HT1080 (cell line): ENCODE measurements at places on chromosomes 7 and 10.

GRCh38 chr10:133227256-133227655 is 2.8 kb upstream of the UTF1 start:
- DNase-seq = no peak

DNA sequence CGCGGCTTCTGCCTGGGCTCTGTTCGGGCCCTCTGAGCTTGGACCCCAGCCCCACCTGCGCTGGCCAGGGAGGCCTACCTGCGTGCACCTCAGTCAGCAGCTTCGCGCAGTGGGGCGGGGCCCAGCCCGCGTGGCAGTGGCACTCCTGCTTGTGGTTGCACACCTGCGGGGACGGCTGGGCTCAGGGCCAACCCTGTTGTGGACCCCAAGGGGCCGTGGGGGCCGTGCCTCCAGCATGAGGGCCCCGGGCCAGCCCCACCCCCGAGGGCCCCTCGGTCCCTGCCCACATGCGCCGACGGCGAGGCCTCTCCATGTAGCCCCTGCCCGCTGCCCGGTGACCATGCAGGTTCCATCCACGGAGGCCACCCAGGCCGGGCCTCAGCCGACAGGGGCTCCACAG is 7.3 kb downstream of the ADAM8 start:
- no peak for DNase-seq

DNA sequence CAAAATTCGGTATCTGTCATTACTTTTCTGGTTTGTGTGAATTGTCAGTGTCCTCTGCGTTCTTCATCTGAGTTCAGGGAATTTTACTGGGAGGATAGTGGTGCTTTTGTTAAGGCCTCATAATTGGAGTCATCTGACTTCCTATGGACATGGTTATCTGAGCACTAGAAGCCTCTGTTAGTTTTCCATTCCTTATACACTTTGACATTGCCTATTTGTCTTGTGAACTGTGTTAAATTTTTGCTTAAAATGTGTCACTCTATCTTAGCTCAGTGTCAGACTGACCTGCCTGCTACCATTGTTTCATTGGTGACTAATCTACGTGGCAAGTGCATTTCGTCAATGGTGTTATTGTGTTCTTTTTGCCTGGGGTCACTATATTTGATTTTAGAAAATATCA is 253.3 kb downstream of the SEMA3A start:
- DNase-seq = peak; percentile 12

GRCh38 chr10:108736111-108736510 is 1187.2 kb downstream of the XPNPEP1 start:
- DNase-seq = no peak

DNA sequence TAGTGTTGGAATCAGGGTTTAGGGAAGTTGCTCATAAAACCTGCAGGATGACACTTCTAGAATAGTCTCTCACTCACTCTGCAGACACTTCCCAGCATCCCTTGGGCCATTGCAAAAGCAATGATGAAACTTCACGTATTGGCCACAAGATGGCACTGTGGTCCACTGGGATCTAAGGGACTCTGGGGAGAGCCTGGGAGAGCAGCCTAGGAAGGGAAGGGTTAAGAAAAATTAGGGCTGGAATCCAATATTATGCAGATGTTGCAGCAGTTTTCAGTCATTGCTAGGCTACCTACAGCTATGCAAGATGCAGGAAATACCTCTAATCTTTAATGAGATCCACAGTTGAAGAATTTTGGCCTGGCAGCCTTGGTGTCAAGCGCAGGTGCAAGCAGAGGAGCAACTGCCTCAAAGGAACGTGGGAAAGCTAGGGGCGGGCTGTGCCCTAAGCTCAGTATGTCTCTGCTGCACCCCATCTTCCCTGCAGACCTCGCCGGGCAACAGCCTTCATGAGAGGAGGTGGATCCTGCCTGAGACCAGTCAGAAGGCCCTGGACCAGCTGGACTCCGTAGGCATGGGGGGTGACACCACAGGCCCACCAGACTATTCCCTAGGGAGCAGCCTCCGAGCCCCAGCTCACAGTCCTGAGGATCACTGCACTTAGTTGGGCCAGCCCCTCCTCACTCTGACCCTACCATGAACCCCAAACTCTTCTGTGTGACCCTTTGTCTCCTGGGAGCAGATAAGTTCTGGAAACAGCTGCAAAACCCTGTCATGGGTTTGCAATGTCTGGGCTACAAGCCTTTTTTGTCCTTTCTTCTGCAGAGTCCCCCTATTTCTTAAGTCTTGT is 127.9 kb upstream of the PRSS58 start:
- DNase-seq = peak; percentile 74

DNA sequence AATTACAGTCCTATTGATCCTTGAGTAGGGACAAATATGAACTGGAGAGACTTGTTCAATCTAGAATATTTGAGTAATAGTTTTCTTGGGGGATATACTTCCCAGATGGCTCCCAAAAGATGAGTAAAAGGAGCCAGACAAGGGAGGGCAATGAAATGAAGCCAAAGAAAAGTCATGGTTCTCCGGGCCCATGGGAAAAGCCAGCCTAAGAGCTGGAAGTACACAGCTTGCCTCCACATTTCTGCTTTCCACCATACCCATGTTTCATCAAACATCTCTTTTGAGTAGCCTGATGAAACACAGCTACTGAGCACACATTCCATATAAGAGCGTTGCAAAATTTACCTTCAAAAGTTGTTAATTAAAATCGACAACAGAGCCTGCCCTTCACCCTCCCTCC is 535.0 kb upstream of the FZD8 start:
- no peak for DNase-seq

DNA sequence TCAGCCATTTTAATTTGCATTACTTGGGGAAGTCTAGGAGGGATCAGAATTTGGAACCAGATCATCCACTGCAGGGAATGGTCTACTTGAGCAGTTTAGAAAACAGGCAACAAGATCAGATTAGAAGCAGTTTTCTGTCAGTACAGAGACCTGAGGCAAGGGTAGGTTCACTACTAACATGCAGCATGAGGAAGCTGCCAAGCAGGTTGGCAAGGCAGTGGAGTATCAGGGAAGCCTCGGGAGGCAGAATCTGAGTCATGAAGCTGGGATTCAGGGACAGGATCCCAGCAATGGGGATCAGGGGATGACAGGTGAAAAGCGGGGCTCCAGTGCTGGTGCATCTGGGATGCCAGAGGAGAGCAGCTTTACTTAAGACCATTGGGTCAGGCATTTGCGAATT is 28.1 kb downstream of the ENO4 start:
- no peak for DNase-seq

DNA sequence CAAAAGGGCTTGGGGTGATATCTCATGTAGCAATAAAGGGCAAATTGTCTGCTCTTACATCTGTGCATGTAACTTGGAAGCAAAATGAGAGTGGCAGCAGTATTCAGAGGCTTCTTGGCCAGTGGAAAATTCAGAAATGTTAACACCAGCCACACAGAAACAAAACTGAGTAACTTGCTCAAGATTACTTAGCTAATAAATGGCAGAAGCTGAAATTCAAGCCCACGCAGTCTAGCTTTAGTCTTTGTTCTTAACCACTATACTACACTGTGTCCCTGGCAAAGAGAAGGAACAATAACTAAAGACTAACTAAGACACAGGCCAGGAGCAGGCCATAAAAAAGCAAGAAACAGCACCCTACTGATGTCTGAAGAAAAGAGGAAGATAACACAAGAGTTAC is 185.9 kb upstream of the ASAH2 start:
- DNase-seq = no peak

DNA sequence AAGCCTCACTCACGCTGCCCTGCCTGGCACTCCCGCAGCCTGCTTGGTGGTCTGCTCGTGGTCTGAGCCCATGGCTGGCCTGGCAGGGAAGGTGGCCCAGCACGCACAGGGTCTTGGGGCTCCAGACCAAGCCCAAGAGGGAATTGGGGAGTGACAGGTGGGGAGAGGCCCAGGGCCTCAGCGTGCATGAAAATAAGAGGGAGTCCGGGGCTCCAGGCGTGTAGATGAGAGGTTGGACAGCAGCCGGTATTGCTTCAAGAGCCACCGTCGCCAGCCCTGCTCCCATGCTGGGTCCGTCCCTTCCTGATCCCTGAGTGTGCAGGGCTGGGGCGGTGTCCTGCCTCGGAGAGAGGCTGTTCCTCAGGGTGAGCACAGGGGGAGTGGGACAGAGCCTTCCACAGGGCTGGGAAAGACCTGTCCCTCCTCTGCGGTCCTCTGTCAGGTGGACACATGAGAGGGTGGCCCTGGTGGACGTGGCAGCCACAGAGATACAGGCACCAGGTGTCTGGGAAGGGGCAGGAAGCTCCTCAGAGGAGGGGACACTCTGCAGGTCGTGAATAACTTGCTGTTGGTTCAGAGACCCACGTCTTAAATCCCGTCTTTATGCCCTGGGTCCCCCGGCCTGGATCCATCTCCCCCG is 113.1 kb downstream of the INPP5A start:
- no peak for DNase-seq

DNA sequence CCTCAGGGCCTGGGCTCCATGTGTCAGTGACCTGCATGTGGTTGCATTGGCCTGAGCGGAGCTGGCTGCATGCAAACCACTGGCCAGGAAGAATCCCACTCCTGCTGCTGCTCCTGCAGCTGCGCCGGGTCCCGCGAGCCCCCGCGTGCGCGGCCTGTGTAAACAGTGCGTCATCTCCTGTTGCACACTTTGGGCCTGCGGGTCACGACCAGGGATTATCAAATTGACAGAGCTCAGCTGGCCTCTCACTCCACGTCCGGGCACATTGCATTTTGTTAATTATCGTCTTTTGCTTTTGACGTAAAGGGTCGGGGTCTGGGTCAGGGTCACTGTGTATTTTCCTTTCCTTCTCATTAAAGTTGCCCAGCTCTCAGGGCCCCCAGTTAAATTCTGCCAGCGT is 132.6 kb downstream of the RGS10 start:
- no peak for DNase-seq

GRCh38 chr7:44223362-44224079 is 22.7 kb downstream of the YKT6 start:
- no peak for DNase-seq

GRCh38 chr7:49486974-49487829 is 286.2 kb upstream of the VWC2 start:
- DNase-seq = no peak

DNA sequence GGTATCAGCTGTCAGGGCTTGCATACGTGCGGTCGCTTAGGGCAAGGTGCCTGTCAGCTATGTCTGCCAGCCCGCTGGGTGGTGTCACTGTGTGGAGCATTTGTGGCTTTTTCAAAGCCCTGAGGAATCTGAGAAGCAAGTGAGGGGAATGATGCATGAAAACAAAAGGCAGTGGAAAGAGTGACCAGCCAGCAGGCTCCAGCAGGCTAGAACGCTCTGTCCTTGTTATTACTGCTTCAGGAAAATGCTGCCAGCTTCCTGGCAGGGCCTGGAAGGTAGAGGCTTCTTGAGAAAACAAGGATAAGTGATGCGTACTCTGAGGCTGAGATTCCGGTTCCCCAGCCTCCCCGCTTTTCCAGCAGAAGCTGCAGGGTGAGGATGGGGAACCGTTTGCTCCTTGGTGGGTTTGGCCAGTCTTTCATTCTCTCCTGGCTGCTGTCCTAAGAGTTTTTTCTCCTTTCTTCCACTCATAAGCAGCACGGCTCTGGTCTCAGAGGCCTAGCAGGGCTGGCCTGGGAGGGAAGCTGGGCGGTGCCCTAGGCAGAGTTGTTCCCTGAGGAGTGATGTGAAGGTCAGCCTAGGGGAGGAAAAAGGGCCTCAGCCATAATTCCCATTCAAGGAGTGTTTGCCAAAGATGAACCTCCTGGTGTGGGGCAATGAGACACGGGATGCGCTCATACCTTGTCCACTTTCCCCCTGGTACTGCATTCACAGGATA is 42.8 kb upstream of the MKLN1 start:
- DNase-seq = no peak

- DNase-seq = no peak
These were observed 281.3 kb downstream of the TNS3 start for GRCh38 chr7:47300472-47301104.

- DNase-seq = peak; percentile 34
These were observed 117.3 kb downstream of the SVIL start for GRCh38 chr10:29517352-29517923.

DNA sequence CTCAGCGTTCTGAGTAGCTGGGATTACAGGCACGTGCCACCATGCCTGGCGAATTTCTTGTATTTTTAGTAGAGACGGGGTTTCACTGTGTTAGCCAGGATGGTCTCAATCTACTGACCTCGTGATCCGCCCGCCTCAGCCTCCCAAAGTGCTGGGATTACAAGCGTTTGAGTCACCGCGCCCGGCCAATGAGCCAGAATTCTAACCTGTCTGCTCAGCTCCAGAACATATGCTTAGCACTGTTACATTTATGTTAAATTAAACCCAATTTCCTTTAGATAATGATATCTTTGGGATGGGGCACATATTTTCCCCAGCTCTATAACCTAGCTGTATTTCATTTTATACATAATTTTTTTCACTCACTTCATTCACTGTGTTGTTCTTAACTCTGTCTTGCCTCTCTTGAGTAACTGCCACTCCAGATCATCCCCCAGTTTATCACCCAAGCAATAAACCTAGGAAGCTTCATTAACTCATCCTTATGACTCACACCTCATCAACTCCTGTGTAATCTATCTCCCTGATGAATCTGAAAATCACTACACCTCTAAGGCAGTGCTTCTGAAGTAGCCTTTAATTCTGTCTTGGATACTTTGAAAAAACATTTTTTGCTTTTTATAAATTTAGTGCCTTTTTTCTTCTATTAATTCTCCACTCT is 559.7 kb upstream of the ZWINT start:
- no peak for DNase-seq

GRCh38 chr7:143504215-143504936 is 26.7 kb downstream of the TAS2R41 start:
- DNase-seq = no peak

DNA sequence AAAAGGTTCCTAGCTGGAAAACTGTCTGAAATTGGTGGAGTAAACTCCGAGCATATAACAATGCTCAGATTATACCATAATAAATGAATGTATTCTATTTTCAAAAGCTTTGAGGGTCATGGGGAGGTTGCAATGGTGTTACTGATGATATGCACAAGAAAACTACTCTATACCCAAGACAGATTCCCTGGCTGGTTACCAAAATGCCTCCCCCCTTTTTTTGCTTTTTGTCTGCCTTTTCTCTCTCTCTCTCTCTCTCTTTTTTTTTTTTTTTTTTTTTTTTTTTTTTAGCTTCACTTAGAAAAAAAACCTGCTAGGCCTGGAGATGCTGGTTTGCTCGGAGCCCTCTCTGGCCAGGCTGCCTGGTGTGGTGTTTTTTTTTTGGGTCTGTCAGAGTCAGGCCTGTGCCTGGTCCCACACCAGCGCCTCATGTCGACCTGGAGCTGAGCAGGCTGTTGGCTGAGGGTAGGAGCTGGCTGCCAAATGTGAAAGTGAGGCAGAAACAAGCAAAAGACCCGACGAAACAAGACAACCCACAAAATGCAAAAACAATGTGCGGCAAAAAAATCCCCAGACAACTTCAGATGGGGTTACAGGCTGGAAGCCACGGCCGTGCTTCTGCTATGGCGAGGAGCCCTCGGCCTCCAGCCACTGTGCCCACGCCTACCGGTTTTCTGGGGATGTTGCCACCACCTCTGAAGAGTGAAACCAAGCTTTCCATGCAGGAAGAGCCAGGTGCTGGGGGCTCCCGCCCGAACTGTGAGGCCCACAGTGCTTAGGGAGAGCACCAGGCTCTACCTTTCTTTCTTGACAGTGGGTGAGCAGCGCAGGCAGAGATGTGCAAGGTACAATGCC is 59.9 kb upstream of the EFCAB10 start:
- no peak for DNase-seq

- DNase-seq = peak; percentile 46
These were observed 350.1 kb downstream of the KIF20B start for GRCh38 chr10:90051474-90051873.
